Activated CD8-positive, alpha-beta memory T cell treated with anti-CD3 and anti-CD28 coated beads for 1 hour (primary cell): ENCODE measurements at places on chromosomes 1 and 21.

DNA sequence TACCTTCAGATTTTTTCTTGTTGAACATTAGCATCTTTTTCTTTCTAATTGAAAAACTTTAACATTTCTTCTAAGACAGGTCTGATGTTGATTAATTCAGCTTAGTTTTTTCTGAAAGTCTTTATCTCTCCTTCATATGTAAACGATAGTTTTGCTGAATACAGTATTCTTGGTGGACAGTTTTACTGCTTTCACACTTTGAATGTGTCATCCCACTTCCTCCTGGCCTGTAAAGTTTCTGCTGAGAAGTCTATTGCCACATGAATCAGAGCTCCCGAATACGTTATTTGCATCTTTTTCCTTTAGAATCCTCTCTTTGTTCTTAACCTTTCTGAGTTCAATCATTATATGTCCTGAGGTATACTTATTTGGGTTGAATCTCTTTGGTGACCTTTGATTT is 344.2 kb downstream of the OLFM3 start:
- DNase-seq, result no peak

DNA sequence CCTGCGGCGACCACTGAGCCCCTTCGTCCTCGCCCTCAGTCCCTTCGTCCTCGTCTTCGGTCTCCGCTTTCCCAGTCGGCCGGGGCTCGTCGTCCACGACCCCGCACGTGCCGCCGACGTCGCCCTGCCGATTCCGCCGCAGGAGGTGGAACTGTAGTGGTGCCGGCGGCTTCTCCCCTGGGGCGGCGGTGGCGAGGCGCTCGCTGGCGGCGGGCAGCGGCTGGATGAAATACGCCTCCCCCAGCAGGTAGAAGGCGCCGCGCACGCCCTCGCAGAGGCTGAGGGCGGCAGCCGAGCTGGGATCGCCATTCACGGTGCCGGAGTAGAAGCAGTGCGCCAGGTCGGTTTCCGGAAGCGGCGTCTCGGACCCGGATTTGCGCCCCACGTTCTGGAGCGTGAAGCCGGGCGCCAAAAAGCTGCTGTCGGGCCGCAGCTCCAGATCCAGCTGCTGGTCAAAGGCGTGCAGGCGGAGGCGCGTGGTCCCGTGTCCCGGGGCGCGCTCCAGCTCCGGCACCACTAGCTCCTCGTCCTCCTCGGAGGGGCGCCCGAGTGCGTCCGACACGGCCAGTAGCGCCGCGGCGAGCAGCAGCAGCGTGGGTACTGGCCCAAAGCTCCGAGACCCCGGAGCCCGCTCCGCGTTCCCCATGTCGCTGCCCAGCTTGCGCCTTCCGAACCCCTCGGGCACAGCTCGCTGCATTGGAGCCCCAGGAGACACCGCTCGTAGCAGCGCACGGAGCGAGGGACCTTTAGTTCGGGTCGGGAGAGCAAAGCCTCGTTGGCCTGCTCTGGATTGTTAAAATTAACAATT is 747 bp downstream of the ADAMTS1 start:
- DNase-seq, result no peak

GRCh38 chr1:206725109-206725963 is 40.6 kb downstream of the MAPKAPK2 start:
- DNase-seq, result no peak

DNA sequence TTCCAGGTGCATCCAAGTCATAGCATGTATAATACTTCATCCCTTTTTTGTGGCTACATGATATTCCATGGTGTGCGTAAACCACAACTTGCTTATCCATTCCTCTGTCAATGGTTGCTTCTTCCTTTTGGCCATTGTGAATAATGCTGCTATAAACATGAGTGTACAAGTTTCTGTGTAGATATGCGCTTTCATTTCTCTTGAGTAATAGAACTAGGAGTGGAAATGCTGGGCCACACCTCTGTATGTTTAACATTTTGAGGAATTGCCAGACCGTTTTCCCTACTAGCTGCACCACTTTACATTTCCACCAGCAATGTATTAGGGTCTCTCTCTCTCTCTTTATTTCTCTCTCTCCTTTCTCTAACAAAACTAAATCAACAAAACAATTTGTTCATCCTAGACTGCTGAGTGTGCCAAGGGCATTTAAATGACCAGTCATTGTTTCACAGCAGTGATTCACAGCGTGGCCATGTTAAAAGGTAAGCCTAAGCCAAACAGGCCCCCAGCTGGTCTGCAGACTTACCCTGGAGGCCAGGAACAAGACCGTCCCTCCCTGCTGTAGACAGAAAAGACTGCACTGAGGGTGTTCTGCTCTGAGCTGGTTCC is 53.2 kb upstream of the LYST start:
- no peak for DNase-seq

GRCh38 chr1:72018562-72018961 is 263.8 kb downstream of the NEGR1 start:
- DNase-seq, result no peak

- DNase-seq, result no peak
These were observed 8.4 kb downstream of the EXTL1 start for GRCh38 chr1:26029864-26030481.

GRCh38 chr1:64923294-64923718 is 43.0 kb downstream of the JAK1 start:
- DNase-seq, result no peak

- no peak for DNase-seq
These were observed 400.6 kb downstream of the NTNG1 start for GRCh38 chr1:107541412-107541811.

- DNase-seq, result no peak
These were observed 211.2 kb downstream of the S1PR1 start for GRCh38 chr1:101448018-101448417.
